Astrocyte (in vitro differentiated cells and primary cell): ENCODE measurements at places on chromosomes 7 and 10. TPM values are rescaled to one million over a fixed set of nuclear protein-coding genes. Genes with fewer than 3 reads are reported as not detected.

LIMK1 gene
- 67.8 and 69.9 TPM in 2 replicates for total RNA-seq

NKX1-2 gene
- 0.07 TPM in 1 of 2 replicates, not detected in the other for total RNA-seq

GRCh38 chr10:17161775-17162174 is 32.2 kb upstream of the CUBN start:
- DNase-seq = no peak

SYT15 gene
- 1.2 and 1.4 TPM in 2 replicates for total RNA-seq

GRCh38 chr10:124020981-124021815 is 72.2 kb downstream of the CHST15 start:
- no peak for DNase-seq

ZNF862 gene
- 11.0 and 13.2 TPM in 2 replicates for total RNA-seq

VWDE gene
- 0.77 and 1.8 TPM in 2 replicates for total RNA-seq
